Activated CD4-positive, alpha-beta T cell treated with anti-CD3 and anti-CD28 coated beads, Interleukin-2, amount 50 U/mL, for 24 hours (primary cell): ENCODE measurements at places on chromosomes 11 and 22.
A peak's percentile ranks its signal among the peaks of the same experiment; 100 is the strongest.

- DNase-seq = no peak
Measured at GRCh38 chr11:66477263-66478201, 2.7 kb upstream of the DPP3 start.

GRCh38 chr11:133269267-133269666 lies 263.0 kb downstream of the OPCML start:
- DNase-seq = no peak

GRCh38 chr11:12083380-12083779 lies 27.0 kb upstream of the MICAL2 start:
- no peak for DNase-seq

DNA sequence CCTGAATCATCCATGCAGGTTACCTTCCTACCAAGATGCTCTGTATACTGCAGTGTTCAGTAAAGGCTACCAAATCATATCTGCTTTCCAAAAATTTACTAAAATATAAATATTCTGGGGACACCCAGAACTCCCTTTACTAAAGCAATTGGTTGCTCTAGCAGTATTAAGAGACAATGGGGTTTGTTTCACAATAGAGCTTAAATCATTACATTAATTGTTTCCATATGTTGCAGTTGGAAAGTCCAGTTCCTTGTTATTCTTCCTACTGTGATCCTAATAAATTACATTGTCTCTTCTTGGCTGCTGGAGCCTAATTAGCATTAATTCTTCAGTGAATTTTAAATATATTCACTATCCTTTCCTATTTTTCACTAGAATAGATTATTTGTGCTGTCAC lies 316.0 kb upstream of the MTNR1B start:
- DNase-seq = no peak

GRCh38 chr11:123135863-123136446 lies 59.1 kb downstream of the CLMP start:
- DNase-seq = no peak

- no peak for DNase-seq
Measured at GRCh38 chr22:21068681-21069276, 23.0 kb downstream of the LRRC74B start.

DNA sequence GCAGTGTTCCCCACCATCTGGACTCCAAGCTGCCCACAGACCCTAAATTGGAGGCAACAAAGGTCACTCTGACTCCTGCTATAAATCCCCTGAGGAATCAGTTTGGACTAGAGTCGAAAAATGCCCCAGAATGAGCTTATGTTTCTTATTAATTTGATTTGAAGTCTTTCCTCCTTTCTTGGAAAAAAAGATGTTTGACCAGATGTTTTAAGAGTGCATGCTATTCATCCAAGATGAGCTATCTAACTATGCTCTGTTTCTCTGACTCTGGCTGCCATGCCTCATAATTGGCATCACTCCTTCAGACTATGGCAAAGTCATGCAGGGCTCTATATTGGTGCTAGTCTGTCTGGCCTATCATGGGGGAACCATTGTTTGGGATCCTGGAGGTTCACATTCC lies 174.0 kb downstream of the SPON1 start:
- DNase-seq = no peak

GRCh38 chr11:27386181-27386845 lies 23.3 kb upstream of the CCDC34 start:
- no peak for DNase-seq

DNA sequence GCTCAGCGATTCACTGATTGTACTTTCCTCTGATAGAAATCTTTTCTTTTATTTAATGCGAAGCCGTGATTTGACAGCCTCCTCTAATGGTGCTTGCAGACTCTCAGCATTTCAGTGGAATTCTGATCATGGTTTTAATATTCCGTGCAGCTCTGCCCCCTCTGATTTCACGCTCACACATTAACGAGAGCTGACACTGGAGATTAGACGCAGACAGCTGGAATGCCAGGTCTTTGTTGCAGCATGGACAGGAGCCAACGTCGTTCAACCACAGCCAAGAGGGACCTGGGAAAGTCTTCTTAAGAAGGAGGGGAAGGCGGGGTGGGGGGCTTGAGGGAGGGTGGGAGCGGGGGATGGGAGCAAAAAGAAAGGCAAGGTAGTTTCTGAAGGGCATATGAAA lies 186.4 kb downstream of the BLID start:
- DNase-seq = no peak

DNA sequence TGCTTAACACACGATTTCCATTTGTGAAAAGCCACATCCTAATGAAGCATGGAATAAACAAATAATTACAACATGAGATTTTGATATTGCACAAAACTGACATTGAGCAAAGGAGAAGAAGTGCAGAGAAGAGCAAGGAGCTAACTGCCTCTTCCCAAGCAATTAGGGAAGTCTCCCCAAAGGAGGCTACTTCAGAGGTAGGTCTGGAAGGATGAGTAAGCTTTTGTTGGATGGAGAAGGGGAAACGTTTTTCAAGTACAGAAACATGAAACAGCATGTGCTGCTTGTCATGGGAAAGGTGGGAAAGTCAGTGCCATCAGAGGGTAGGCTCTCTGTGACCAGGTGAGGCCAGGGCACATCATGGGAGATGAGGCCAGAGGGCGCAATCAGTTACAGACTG lies 132.2 kb upstream of the SESN3 start:
- DNase-seq = no peak

DNA sequence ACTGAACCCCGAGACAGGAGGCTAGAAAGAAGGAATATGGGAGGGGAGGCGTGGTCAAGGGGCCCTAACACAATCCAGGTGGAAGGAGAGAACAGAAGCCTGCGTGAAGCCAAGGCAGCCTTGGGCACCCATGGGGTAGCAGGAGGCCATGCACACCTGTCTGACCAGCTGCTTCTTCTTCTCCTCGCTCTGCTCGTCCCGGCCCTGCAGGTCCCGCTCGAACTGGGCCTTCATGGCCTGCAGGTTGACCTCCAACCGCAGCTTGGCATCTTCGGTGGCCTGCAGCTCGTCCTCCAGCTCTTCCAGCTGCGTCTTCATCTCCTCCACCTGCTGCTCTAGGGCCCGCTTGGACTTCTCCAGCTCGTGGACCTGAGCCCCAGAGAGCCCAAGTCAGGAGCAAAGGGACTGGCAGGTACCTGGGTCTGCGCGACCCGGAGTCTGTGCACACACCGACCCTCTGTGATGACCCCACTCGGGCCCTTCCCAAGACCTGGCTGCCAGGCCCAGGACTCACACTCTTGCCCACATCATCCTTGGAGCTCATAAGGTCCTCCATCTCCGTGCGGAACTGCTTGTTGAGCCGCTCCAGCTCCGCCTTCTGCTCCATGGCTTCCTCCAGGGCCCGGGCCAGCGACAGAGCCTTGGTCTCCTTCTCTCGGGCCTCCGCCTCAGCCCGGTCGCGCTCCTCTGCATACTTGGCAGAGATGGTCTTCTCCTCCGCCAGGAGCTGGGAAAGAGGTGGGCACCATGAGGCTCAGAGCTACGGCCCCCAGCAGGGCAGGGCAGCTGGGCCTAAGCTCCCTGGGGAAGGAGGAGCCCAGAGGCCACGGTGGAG lies 35.9 kb downstream of the APOL1 start:
- DNase-seq = no peak

GRCh38 chr11:64339754-64340408 lies at the start of gene CCDC88B:
Gene CCDC88B (plus strand): TSS chr11:64340204. CDS start chr11:64340267, 63 bp downstream.
- DNase-seq = peak; percentile 72

DNA sequence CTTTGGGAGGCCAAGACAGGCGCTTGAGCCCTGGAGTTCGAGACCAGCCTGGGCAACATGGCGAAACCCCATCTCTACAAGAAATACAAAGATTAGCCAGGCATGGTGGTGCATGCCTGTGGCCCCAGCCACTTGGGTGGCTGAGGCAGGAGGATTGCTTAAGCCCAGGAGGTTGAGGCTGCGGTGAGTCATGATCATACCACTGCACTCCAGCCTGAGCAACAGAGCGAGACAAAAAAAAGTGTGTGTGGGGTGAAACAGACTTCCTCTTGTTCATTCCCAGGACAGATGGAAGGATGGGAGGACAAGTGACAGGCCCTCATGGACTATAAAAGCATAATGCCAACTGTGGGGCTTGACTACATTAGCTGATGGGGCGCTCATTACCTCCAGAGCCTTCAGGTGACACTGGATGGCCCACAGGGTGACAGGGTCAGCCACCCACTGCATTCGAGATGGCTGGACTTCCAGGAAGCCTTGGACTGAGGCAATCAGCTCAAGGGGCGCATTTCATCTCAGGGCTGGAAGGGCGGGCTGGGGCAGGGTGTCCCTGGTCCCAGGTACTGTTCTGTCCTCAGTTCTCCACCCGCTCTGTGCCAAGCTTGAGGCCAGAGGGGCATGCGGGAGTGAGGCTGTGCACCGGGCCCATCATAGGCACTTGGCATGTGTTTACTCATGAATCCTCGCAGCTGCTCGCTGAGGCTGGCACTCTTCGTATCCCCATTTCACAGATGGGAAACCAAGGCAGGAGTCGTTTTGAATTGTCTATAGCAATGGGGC lies 12.5 kb downstream of the NPTXR start:
- no peak for DNase-seq

DNA sequence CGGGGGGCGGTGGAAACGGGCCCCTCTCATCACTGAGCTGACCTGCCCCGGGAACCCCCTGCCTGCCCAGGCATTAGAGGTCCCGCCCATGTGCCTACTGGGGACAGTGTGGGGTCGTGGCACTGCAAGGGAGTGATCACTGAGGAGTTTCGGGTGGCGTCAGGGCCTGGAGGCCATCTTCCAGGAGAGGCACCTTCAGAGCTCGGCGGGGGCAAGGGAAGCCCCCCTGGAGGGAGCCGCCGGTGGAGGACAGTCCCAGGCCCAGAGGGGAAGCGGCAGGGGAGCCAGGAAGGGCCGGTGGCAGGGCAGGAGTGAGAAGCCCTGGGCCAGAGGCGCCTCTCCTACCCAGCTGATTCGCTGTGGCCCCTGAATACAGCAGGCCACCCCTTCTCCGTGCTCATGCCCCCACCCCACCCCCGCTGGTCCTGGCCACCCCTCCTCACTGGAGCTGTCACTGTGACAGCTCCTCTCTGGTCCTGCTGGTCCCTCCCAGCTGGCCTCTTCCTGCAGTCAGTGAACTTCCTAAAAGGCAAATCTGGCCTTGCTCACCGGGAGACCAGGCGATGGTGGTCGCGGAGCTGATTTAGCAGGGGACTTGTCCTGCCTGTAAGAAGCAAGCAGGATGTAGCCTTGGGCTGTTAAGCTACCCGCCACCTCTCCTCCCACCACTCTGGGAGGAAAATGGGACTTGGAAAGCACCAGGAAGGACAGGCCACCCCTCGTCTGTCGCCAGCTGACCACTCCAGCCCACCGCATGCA lies 2.0 kb upstream of the MAPK11 start:
- no peak for DNase-seq

- no peak for DNase-seq
Measured at GRCh38 chr11:27218421-27219038, 144.5 kb downstream of the CCDC34 start.

- DNase-seq = no peak
Measured at GRCh38 chr11:117806846-117807245, 9.8 kb upstream of the DSCAML1 start.

GRCh38 chr11:3180869-3181268 lies 15.8 kb upstream of the OSBPL5 start:
- DNase-seq = no peak

DNA sequence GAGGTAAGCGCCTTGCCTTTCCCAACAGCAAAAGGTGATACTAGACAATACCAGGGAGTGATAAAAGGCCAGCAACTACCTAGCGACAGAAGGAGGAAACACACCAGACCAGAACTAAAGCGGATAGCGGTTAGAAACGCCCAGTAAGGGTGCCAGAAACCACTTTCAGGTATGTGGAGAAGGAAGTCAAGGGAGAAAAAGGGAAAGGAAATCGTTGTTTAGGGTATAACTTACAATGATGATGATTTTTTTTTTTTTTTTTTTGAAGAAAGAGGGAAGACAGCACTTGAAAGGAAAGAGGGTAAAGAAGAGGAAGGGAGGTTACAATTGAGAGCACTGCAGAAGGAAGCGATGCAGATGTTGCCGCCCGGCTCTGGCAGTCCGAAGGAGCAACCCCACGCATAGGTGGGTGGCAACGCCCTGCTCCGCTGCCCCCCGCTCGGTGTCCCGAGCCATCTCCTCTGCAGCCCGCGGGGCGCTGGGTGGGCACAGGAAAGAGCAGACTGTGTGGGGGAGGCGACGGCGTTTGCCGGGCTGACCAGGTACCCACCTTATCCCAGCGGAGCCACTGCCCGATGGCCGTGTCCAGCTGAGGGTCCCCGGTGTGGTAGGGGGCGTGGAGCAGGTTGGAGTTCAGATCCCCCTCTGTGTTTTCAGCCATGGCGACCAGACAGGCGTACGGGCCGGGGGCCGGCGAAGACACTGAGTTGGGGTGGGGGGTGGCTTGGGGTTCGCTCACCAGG lies 561 bp downstream of the PGM2L1 start:
- DNase-seq = no peak

GRCh38 chr11:6742260-6742659 lies 29.5 kb downstream of the OR2AG2 start:
- DNase-seq = no peak

GRCh38 chr22:46801826-46802607 lies 39.6 kb downstream of the TBC1D22A start:
- DNase-seq = no peak

DNA sequence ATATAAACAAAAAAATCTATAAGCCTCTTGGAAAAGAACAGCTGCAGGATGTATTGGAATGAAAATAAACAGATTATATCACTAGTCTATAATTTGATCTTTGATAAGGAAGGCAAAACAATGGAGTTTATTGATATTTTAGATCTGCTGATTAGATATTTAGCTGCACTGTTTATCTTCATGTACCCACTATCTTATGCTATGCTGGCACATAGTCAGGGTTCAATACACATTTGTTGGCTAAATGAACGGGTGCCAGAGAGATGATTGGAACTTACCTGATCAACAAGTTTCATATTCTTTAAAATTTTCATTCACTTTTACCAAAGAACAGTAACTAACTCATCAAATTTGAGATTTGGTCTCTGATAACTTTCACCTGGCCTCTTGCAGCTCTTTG lies 26.9 kb downstream of the MMP20 start:
- no peak for DNase-seq
